Heart left ventricle (tissue), 16 donors: ENCODE measurements at places on chromosomes 1 and 21. TPM values are rescaled to one million over a fixed set of nuclear protein-coding genes. Genes with fewer than 3 reads are reported as not detected.

The PCAT6 gene
- 1.9 TPM for polyA plus RNA-seq

The S100A10 gene
- polyA plus RNA-seq: 258 TPM

The LHX8 gene
- not detected for polyA plus RNA-seq

GRCh38 chr1:36343651-36344394 is 20.4 kb upstream of the EVA1B start:
- DNase-seq: no peak
- peaks cover 15% of the 10 kb centered on the region for H3K4me1 ChIP-seq
- H3K36me3 ChIP-seq: peaks cover 62% of the 10 kb centered on the region
- no peaks in the 10 kb centered on the region for H3K27me3 ChIP-seq

DNA sequence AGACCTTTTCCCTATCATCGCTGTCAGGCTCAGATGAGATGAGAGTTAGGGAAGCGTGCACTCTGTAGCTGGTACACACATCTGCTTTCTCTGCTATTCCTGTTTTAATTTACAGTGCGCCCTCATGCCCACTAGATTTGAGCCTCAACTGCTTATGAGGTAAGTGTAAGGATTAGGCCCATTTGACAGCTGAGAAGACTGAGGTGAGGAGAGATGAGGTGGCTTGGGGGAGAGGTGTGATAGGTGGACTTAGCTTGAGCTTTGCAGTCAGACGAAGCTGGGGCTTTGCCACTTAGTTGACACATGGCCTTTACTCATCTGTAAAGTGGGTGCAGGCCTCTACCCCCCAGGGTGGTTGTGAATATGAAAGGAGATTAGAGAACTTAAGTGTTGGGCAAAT is 8.5 kb downstream of the TMEM61 start:
- H3K27ac ChIP-seq: no peak overlapping the region
- H3K4me1 ChIP-seq: peaks cover 5% of the 10 kb centered on the region
- no peaks in the 10 kb centered on the region for H3K27me3 ChIP-seq
- no peak overlapping the region for H3K4me3 ChIP-seq
- no peaks in the 10 kb centered on the region for H3K36me3 ChIP-seq

- DNase-seq: no peak
- H3K27me3 ChIP-seq: no peaks in the 10 kb centered on the region
- no peak overlapping the region for H3K4me3 ChIP-seq
- no peak overlapping the region for H3K27ac ChIP-seq
Measured at GRCh38 chr1:227739636-227740035, 4.4 kb downstream of the SNAP47 start.

GRCh38 chr21:26100573-26100972 is 70.0 kb downstream of the APP start:
- DNase-seq: no peak
- H3K36me3 ChIP-seq: no peaks in the 10 kb centered on the region
- H3K27ac ChIP-seq: no peak overlapping the region
- H3K4me1 ChIP-seq: no peaks in the 10 kb centered on the region
- H3K4me3 ChIP-seq: no peak overlapping the region
